ENCODE measurements at places on chromosomes 1 and 21.

DNA sequence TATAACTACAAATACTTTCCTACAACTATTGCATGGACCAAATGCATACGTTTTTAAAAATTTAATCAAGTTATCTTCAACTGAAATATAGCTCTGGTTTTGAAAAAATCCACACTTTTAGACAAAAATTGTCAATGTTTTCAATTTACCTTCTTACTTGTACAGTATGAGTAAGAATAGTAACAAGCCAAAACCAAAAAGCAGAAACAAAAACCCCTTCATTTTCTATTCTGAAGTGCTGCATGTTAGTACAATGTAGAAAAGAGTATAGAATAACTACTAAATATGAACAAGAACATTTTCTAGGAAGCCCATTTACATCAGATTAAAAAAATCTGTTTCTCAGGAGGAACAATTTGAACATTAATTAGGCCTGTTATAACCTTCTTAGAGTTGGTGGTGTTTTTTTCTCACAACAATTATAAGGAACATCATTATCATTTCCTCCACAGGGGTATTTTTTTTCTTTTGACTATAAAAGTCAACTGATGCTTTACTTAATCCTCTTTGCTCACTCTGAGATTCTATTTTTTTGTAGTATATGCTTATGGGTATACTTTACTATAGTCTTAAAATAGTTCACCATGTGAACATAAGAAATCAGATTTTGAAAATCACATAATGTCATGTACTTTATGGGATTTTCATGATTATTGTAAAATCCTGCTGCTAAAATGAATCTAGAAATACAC is 475.4 kb downstream of the PTBP2 start:
- no peak for DNase-seq

DNA sequence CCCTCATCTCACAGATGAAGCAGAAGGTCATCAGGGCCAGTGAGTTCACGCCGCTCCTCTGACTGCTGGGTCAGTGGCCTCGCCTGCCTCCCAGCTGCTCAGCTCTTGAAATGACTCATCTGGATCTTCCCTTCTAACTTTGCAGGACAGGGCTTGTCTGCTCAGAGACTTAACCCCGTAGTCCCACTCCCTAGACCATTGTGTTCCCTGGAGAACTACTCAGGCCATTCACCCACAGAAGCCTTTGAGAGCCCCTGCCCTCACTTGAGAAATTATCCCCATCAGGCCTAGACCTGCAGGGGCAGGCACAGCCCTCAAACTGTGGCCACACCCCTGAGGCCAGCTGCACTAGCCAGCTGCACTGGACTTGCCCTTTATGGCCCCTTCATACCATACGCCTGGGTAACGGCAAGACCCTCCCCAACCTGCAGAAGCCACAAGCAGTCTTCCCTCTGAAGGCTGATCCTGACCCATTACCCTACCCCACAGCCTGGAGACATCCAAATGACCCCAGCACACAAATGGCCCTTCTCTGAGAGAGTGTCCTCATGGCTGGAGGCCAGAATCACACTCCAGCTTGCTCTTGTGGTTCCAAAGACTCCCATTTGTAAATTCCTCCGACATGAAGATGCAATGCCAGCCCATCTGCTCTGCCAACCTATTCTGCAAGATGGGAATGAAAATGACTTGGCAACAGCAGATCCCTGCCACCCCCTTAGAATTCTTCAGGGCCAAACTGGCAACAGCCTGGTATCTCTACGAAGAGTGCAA is 33.2 kb downstream of the RCSD1 start:
- peak; percentile 51 for DNase-seq

DNA sequence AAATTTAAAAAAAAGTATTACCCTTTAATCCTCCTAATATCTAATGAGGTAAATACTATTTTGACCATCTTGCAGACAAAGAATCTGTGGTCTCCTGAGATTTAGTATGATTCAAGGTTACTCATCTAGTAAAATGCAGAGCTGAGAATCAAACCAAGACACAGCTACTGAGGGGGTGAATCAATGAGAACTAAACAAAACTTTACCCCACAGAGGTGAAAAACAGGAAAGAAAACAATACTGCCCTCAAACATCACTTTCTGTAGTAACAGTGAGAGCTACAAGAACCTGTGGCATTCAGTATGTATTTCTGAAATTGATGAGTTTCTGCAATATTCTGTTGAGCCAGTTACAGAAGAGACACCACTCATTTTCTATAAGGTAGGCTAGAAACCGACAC is 85.1 kb downstream of the JAK1 start:
- no peak for DNase-seq

- DNase-seq: no peak
These were observed 8.7 kb downstream of the PLEKHA6 start for GRCh38 chr1:204350857-204351573.

GRCh38 chr1:109630081-109630897 is 10.7 kb downstream of the AMPD2 start:
- DNase-seq: peak; percentile 59

GRCh38 chr1:174053826-174054225 is 31.7 kb upstream of the RC3H1 start:
- DNase-seq: no peak

DNA sequence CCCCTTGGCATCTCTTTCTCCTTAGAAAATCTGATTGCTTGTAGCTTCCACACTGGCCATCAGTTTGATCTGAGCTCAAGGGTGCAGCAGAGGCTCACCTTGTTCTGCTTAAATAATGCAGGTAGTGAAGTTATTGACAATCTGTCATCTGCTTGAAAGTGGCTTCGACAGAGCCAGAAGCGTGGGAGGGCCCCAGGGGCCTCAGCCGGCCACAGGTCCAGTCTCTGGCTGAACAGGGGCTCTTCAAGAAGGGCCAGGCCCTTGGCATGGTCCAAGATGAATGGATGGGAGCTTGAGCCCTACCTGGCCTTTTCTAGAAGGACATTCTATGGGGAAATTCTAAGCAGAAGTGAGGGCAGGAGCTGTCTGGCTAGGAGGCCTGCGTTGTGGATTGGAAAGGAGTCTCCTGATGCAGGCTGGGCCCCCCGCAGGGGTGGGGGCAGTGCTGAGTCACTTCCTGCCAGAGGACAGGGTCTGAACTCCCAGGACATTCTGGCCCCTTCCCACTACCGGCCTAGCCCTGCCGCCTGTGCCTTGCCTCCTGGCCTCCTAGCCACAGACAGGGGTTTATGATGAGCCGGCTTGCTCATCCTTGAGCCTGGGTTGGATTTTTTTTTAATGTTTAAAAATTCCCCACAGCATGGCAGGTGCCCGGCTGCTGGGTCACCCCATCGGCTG is 162.3 kb upstream of the VAMP3 start:
- DNase-seq: no peak

DNA sequence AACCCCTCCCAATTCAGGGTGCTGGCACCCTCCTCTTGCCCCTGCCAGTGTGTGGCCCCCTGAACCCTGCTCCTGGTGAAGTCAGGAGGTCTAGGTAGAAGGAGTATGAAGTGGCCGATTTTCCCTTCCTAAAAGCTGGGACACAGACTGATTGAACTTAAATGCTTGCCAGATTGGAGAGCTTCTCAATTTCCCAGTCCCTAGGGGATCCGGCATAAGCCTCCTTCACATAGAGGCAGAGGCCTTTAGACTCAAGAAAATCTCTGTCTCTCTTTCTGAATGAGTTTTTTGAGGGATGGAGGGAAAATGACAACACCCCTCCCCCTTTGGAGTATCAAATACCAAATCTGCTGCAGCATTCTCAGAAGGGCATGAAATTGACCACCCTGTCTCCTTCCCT is 51.5 kb downstream of the SYT2 start:
- DNase-seq: no peak

DNA sequence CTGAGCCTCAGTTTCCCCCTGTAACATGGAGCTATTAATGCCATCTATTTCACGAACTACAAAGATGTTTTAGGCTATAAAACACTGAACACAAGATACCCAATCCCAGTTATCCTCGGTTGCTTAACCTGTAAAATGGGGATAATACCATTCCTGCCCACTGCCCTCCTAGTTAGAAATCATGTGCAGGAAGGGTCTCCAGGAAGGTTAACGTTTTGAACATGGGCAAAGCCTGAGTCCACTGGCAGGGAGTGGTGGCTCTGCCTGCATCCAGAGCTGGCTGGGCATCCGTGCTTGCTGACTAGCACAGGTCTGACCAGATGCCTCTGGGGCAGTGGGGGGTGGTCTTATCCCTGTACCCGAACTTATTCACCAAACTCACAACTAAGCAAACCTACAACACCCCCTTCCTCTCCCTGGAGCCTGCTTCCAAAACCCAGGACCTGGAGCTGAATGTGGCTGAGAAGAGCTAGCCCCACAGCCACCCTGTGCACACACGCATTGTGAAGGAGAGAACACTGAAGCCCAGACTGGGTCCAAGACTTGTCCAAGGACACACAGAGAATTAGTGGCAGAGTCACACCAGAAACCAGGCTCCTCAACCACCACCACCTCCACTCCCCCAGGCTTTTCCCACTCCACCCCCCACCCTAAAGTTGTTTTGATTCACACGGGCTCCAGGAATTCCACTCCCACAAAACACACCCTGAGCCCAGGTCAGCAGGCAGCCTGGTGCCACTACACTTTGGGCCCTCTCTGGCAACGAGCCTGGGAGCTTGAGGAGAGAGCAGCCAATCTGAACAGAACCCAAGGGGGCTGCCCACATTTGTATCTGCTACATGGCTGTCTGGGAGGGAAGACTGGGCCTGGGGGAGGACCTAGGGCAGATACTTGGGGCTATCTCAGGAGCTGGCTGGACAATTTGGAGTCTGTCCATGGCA is 1.6 kb downstream of the E2F2 start:
- no peak for DNase-seq

GRCh38 chr1:91913018-91913417 is 27.1 kb upstream of the TGFBR3 start:
- no peak for DNase-seq

DNA sequence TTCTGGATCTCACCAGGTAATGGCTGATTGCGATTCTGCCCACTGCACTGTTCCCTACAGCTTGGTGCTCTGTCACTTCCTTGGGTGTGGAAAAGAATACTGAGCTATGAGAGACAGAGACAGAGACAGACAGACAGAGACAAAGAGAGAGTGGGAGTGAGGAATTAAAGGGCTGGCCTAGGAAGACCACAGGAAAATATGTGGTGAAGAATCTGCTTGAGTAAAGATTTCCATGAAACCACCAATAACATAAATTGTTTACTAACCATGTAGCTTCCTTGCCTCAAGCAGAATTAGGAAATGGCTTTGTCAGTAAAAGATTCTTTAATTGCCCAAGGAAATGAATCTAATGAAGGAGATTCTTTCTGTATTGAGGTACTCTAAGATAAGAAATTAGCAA is 54.4 kb downstream of the MPZL1 start:
- no peak for DNase-seq

DNA sequence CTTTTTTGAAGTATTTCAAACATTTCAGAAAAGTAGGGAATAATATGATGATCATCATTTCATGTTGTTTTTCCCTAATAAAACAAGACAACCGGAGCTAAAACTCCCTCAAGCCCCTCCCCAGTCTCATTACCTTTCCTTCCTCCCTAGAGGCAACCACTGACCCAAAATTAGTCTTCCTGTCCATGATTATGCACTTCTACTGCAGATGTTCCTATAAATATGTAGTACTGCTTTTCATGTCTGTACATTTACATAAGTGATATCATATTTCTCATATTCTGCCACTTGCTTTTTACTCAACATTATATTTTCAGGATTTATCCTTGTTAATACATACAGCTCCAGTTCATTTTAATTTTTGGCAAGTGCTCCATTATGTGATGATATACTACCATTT is 58.7 kb upstream of the GOLT1A start:
- no peak for DNase-seq

DNA sequence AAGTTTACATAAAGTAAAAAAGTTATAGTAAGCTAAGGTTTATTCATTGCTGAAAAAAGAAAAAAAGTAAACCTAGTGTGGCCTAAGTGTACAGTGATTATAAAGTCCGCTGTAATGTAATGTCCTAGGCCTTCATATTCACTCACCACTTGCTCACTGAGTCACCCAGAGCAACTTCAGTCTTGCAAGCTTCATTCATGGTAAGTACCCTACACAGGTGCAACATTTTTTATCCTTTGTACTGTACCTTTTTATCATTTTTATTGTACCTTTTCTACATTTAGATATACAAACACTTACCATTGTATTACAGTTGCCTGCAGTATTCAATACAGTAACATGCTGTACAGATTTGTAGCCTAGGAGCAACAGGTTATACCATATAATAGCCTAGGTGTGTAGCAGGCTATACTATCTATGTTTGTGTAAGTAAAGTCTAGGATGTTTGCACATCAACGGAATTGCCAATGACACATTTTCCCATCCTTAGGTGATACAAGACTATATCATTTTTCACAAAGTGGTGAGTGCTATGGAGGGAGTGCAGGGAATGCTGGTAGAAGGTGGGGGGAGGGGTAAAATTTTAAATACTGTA is 58.0 kb upstream of the DMRTA2 start:
- DNase-seq: no peak

- peak; percentile 77 for DNase-seq
These were observed 6.7 kb downstream of the TAS1R3 start for GRCh38 chr1:1337793-1338147.

DNA sequence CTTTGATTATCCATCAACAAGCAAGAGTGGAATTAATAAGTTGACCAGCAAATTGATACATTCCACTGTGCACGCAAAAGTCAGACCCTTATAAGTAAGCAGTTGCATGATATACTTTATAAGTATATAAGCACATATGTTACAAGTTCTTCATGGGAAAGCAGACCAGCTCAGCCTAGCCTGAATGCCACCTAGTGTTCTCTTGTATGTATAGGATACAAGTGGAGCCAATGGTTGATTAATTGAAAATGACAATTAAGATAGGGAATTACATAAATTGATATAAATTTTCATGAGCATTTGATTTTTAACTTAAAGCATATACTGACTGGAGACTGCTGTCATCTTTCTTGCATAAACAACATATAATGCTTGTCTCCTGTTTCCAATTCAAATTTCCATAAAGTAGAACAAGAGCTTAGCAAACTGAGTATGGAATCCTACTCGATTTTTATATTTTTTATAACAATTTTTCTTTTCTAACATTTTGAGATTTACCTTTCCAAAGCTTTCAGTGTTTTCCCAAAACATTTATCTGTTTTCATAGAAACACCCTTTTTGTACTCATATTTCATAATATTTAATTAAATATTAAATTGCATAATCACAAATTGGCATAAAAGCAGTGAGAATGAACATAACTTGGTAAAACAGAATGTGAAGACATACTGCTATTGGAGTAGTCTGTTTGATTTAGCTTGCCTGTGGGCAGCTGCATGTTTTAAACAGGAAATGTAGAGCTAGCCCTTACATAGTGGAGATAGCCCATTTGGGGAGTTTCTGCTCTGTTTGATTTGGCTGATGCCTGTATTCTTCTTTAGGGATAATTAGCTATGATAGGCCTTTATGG is 62.8 kb downstream of the MAGI3 start:
- DNase-seq: peak; percentile 13

DNA sequence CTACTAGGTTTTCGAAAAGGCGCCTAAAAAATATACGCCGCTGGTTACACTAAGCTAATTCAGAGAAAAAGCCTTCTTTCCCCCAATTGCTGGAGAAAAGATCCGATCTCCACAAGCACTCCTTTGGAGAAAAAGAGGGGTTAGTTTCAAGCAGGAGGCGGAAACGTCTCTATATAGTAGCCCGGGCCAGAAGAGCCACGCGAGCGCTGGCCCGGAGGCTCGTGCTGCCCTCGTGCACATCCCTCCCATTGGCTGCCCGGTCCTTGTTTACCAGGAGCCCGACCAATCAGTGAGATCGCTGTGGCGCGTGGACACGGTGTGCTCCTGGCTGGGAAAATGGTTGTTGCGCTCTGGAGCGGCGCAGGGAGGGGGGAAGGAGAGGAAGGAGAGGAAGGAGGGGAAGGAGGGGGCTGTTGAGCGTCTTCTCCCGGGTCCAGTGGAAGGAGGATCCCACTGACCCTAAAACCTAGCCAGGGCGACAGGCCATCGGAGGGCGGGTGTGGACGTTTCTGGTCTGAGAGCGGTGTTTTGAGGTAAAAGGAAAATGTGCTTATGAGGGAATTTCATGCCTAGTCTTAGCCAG is at the start of gene TXNIP:
Gene TXNIP, minus strand, starts transcription at position 147 of the 583 bp plus-strand sequence. CDS start 313 bp downstream, outside the sequence.
- DNase-seq: peak; percentile 96
